ENCODE measurements at places on chromosomes 12 and 14.

GRCh38 chr12:52521175-52521567 lies 977 bp upstream of the KRT5 start:
- DNase-seq, result no peak

DNA sequence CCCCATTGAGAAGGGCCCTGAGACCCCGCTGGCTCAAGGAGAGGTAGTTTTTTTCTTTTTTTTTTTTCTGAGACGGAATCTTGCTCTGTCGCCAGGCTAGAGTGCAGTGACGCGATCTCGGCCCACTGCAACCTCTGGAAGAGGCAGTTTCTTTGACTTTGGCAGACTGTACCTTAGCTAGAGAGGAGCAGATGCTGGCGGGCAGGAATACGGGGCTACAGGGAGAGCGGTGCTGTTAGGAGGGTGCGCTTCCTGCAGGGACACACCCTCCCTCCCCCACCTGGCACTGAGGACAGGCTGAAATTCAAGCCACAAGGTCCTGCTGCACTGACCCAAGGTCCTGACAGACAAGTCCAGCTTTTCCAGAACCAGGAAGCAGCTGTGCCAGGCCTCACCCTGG lies 32.2 kb upstream of the NUDT14 start:
- DNase-seq, result no peak

GRCh38 chr14:79663453-79663852 lies 547.9 kb downstream of the DIO2 start:
- DNase-seq, result no peak

- DNase-seq, result peak; percentile 48
Measured at GRCh38 chr12:93167841-93168492, 209.8 kb upstream of the NUDT4 start.

- DNase-seq, result no peak
Measured at GRCh38 chr12:108210001-108210400, 80.9 kb downstream of the WSCD2 start.

GRCh38 chr12:104689635-104690034 lies 232.9 kb downstream of the CHST11 start:
- DNase-seq, result no peak

- no peak for DNase-seq
Measured at GRCh38 chr14:47763188-47763854, 87.9 kb upstream of the MDGA2 start.

All from fibroblast of villous mesenchyme (primary cell).